Sigmoid colon (tissue), 7 donors: ENCODE measurements at places on chromosomes 3 and 15. TPM values are rescaled to one million over a fixed set of nuclear protein-coding genes. Genes with fewer than 3 reads are reported as not detected.

CRYGS gene
- polyA plus RNA-seq: not detected

GRCh38 chr15:68666120-68666811, 87.5 kb downstream of the CORO2B start:
- peak; percentile 17 for DNase-seq

DNA sequence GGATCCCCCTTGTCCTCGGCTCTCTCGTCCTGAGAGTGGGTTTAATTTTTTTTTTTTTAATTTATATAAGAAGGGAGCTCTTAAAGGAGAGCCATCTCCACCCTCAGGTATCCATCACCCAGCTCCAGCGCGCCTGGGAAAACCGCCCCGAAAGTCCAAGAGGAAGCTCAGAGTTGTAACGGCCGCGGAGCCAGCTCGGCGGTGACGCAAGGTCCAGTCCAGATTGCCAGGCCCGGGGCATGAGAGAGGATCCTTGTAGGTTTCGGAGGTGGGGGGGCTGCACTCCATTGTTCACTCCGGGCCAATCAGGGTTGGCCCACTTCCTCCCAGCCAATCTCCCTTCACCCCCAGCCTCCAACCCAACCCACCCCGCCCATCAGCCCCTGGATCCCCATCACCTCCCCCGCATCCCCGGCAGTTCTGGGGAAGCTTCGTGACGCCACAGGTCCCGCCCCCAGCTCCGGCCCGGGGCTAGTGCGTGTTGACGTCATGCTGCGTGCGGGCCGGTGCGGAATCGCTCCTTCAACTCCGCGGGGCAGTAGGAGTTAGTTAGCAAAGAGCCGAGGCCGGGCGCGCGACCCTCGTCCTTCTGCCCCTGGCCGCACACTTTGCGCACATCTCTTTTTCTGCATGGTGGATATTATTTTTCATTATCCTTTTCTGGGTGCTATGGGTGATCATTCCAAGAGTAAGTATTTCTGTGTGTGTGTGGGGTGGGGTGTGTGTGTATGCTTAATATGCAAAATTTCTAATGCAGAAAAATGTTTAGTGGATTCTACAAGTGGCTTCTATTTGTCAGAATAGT, at the start of gene ISL2:
Gene ISL2 (plus strand): TSS at position 520 of the 805 bp plus-strand sequence. CDS start 111 bp downstream, at position 631.
- DNase-seq: peak; percentile 97

- DNase-seq: no peak
These were observed 138.8 kb downstream of the SMAD6 start for GRCh38 chr15:66840615-66841390.

C3orf22 gene
- not detected for polyA plus RNA-seq

DNA sequence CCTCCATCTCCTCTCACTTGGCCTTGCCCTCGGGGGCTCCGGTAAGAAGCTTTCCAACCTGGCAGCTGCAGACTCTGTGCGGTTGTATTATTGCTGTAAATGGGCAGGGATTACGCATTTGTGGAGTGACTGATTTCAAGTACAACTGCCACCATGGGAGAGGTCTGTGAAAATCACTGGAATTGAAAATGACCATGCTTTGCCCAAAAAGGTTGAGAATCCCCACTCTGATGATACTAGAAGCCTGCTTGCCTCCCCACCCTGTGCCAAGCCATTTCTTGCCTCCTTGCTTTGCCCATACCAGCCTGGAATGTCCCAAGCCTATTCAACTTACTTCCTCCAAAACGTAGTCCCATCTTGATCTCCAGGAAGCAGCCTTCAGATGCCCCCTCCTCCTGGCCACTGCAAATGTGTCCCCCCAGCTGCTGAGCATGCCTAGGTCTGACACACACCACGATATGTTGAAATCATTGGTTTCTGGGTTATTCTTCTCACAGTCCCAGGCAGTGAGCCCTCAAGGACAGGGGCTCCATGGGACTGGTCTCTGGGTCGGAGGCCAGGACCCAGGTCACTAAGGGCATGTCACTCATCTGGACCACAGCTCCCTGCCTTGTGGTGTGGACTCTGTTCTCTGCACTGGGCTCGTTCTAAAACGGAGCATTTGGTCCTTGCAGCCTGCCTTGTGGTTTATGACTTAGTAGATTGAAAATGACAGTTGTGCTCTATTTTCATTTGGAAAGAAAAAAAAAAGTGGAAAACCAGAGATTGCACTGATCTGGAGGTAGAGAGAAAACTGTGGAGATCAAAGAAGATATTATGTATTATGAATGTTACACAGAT, 42.9 kb downstream of the SMAD3 start:
- DNase-seq: no peak

DNA sequence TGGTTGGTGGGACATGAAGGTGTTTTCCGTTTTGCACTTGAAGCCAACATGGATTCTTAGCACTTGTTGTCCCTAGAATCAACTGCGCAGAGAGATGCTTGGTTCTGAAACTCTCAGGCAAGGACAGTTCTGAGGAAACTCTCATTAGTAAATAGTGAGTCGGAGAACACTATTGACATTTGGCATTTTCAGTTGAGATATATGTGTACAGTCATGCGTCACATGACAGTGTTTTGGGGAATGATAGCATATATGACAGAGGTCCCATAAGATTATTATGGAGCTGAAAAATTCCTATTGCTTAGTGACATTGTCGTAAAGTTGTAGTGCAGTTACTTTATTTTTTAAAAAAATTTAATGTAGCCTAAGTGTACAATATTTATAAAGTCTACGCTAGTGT, 5.8 kb downstream of the APBA2 start:
- no peak for DNase-seq

FBXO40 gene
- under 0.01 TPM for polyA plus RNA-seq

PPP2R3A gene
- polyA plus RNA-seq: 6.6 TPM

- no peak for DNase-seq
These were observed 220.8 kb downstream of the RPLP1 start for GRCh38 chr15:69673291-69673881.

ZNF80 gene
- polyA plus RNA-seq: not detected

DNA sequence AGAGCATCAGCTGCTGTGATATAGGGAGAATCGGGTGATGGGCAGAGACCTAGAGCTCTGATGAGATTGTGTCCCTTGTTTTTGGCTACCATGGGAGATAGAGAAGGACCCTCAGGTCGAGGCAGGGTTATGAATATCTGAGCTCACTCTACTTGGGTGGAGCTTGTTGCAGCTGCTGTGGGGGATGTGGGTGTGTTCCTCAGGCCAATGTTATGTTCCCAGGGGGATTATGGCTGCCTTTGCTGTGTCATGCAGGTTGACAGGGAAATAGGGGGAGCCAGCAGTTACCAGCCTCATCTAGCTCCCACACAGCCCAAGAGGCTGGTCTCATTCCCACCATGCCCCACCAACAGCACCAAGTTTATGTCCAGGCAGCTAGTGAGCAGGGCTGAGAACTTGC, 131.5 kb downstream of the TRIM42 start:
- DNase-seq: no peak

- DNase-seq: no peak
These were observed 16.7 kb upstream of the TBL1XR1 start for GRCh38 chr3:177213801-177214535.

DNA sequence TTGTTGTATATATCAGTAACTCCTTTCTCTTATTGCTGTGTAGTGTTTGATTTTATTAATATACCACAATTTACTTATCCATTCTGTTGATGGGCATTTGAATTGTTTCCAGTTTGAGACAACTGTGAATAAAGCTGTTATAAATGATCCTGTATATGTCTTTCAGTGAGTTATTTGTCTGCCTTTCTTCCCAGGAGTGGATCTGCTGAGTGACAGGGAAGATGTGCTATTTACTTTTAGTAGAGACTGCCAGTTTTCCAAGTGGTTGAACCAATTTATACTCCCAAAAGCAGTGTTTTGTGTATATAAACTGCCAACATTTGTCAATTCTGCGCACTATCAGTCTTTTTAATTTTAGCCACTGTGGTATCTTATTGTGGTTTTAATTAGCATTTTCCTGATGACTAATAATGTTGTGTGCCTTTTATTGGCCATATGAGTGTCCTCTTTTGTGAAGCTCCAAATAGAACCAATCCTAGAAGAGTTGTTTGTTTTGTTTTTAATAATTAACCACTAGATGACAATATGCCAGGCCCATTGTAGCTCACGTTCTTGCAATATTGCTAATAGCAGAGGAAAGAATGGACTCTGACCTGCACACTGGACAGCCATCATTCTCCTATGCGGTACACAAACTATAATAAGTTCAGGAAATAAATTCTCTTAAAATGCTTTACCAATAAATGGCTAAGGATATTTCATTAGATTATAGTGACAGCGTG, 25.3 kb downstream of the TRANK1 start:
- DNase-seq: no peak

DNA sequence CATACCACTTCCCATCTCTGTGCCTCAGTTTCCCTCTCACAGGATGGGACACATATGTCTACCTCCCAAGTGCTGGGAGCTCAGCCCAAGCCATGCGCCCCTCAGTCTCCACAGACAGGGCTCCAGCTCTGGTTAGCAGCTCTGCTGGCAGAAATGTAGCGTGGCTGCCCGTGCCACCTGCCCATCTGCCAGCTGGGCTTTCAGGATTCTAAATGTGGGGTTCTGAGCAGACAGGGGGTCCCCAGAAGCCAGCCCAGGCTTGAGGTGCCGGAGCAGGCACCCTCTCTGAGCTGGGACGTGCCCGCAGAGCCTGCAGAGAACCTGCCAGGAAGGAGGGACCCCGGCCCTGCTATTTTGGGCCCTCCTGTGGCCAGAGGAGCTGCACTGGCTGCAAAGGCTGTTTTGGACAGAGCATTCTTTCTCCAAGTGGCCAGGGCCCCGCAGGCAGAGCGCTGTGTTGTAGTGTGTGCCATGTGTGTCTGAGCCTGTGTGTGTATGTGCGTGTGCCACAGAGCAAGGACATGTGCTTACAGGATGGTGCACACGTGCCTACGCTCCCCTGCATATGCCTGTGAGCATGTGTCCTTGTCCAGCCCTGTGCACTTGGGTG, 31.7 kb downstream of the PSTPIP1 start:
- peak; percentile 55 for DNase-seq

ATP10A gene
- 0.23 TPM for polyA plus RNA-seq

SLC35G2 gene
- polyA plus RNA-seq: 1.2 TPM

DNA sequence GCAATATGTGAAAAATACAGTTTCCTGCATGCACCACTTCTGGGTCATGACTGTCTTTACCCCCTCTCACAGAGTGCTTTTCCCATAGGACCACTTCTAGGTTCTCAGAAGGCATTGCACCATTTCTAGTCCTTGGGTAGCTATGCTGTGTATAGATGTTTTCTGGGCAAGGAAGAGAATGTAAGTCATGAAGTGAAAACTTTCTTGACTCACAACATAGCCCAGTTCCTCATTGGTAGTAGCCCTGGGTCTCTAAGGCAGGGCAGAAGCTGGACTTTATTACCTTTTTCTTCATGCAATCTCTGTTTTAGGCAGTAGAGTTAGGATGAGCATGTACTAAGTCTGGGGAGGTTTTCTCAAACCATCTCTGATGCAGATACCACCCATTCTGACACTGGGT, 203.1 kb downstream of the EPHB1 start:
- DNase-seq: no peak
